ENCODE measurements at places on chromosomes 4 and X.

DNA sequence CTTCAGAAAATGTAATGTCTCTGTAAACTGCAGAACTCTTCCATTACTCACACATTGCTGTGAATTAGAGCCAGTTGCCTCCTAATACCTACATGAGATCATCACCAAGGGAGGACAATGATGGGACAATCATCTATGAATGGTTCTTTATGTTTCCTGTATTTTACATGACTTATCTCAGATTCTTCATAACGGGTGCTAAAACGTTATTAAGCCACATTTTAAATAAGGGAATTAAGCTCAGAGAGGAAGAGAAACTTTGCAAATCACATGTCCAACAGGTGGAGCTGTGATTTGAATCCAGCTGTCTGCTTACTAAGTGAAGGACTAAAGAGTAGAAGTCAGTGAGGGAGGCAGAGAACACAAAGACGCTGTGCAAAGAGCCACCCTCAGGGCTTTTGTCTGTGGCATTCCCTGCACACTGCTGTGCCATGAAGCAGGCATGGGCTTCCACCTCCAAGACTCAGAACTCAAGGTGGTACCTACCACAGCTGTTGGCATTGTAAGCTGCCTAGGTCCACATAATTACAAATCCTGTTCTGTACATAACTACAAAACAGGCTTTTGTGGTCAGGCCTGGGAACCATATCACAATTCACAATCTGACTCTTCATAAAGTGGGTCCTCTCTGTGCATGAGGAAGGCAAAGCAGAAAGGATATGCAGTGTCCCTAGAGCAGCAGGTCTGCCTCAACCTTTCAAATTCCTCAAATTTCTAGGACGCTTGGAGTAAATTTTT lies 12.8 kb downstream of the TBC1D9 start:
- peak; percentile 71 for DNase-seq

- no peak for DNase-seq
Observed at GRCh38 chrX:38232079-38232686, 11.5 kb upstream of the SRPX start.

DNA sequence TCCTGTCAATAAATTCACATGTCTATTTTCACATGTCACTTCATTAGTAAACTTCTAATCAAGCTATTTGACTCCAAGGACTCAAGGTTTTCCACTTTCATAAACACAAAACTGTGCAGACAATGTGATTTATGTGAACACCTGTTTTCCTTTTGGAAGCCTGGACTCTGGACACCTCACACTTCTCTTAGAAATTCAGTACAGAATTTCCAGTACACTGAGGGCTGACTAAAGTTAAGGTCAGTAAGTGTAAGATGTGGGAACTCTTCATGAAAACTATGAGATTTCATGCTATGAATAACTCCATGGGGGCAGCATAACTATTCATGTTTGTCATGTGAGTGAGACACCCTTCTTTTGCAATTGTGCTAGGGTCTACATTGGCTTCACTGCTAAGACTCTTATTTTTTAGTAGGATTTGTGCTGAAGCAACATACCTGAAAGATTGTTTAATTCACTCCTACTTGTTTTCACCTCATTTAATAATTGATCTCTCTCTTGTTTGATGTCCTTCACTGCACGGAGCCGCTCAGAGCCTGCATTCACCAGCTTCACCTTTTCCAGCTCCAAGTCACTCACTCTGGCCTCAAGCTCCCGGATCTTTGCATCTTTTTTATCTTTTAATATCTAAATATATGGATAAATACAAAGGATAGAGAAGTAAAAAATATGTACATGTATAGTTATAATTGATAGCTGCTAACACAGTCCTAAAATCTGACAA lies 55.3 kb downstream of the STBD1 start:
- no peak for DNase-seq

DNA sequence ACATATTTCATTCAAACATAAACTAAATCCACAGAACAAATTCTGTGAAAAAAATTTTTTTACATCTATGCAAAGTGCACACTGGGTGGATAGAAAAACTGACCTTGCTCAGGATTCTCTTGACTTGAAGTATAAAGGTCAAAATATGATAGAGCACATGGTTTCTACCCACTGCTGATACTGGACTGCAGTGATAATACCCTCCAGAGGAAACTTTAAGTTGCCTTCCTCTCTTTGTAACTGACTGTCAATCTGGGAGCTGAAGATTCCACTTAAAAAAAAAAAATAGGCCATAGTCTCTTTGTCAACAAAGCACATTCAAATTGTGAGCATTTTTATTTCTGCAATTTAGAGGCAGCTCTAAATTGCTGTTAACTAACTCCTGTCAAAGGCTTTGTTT lies 3.2 kb upstream of the AMMECR1 start:
- DNase-seq, result no peak

DNA sequence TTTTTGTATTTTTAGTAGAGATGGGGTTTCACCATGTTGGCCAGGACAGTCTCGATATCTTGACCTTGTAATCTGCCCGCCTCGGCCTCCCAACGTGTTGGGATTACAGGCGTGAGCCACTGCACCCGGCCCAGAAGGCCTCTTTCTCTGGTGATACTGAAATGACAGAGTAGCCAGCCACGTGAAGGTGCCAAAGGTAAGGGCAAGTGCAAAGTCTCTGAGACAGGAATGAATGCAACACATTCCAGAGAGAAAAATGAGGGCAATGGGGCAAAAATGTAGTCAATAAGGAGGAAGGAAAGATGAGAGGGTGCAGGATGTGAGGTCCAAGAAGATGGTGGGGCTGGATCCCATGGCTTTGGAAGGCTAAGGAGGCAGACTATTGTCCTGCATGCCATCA lies 176.0 kb downstream of the NR3C2 start:
- DNase-seq, result no peak

GRCh38 chrX:155127940-155128339 lies 56.6 kb downstream of the BRCC3 start:
- DNase-seq, result no peak

DNA sequence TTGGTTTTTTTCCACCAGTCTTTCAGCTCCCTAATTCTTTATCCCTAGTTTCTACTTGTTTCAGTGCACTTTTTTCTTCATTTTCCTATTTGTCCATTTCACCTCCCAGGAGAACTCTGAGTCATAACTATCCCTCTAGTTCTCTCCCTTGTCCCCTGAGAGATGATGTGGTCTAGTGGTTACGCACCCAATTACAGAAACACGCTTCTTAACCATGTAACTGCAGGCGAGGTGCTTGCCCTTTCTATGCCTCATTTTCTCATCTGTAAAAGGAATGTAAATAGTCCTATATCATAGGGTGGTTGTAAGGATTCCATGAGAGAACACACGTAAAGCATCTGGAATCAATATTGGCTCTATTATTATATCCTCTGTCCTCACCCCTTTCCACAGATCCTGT lies 8.8 kb upstream of the GRPR start:
- no peak for DNase-seq

DNA sequence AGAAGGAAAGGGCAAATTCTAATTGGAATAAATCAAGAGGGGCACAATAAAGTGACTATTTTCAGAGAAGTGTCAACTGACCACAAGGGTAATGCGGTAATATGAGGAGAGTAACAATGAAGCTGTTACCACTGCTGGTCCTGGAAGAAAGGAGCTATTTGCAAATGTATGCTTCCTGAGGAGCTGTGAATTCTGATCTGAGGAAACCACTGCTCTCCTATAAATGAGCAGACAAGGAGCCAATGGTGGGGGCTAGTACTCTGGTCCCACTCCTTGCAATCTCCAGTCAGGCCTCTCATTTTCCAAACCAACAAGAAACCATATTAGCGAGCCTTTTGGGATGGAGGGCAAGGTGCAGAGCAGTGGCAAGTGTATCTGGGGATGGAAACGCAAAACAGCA lies 770.2 kb downstream of the FSTL5 start:
- DNase-seq, result peak; percentile 75

GRCh38 chr4:77776182-77777134 lies 42.7 kb downstream of the CNOT6L start:
- DNase-seq, result no peak

GRCh38 chr4:185383451-185383850 lies 12.3 kb downstream of the LRP2BP start:
- DNase-seq, result no peak

DNA sequence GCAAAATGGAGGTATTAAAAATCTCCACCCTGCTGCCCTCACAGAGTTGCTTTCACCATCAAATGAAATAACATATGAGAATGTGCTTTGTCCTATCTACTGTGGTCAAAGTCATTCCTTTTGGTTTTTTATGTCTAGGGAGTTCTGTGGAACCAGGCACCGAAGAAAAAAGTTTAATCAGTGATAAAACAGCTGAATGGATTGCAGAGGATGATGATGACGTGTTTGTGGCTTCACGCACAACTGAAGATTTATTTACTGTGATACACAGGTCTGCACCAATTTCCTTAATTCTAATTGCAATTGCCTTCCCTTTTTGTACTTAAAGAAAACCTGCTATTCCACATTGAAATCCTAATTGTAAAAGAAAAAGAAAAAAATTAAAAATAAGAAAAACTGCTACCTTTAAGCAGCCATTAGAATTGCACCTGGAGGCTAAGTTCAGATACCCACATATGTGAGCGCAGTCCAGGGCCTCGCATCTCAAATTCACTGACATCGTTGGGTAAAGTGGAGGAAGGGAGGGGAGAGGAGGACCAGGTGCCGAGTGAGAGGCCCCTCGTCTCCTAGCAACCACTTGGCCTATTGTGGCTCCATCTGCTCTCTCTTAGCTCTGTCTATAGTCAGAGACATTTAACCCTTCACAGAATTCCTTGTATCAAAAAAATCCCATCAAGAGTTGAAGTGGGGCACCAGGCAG lies 10.5 kb upstream of the RTL5 start:
- DNase-seq, result no peak
